ENCODE measurements at places on chromosomes 11 and 22. TPM values are rescaled to one million over a fixed set of nuclear protein-coding genes. Genes with fewer than 3 reads are reported as not detected.

GRCh38 chr11:9823439-9823838 lies 159.6 kb downstream of the SWAP70 start:
- DNase-seq: no peak

- no peak for DNase-seq
These were observed 21.2 kb downstream of the PTPRJ start for GRCh38 chr11:48001438-48002021.

DNA sequence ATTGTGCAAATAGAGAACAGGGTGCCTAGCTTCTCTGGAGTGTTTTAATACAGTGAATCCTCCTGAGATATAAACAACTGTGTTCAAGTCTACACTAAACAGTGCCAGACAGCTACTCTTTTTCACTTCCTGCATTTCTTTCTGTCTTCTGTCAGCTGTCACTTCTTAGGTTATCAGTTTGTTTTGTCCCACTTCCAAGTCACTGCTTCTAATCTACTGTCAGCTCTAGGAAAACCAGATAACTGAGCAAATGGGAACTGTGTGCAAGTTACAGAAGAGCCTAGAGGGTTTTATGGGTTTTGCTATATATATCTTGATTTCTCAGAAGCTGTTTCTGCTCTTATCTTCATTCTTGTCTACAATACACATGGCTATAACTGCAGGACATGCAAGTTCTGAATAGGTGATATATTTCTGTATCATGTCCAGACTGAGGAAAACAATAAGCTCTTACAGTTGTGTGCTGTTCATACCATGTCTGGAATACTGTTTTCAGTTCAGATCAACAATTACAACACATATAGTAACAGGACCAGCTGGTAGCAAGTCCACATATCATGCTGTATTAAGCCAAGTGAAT lies 5.8 kb downstream of the PITPNB start:
- DNase-seq: no peak

Gene PTDSS2
- 25.6 TPM for total RNA-seq

- DNase-seq: no peak
These were observed 6.1 kb downstream of the PI4KA start for GRCh38 chr22:20852503-20852902.

GRCh38 chr22:41050883-41051282 lies 41.5 kb upstream of the EP300 start:
- DNase-seq: no peak
